Uterine smooth muscle cell (primary cell): ENCODE measurements at places on chromosomes 3 and 15. TPM values are rescaled to one million over a fixed set of nuclear protein-coding genes. Genes with fewer than 3 reads are reported as not detected.

MME gene
- 249 and 267 TPM in 2 replicates for total RNA-seq

C3orf70 gene
- 0.75 and 1.4 TPM in 2 replicates for total RNA-seq

AGBL1 gene
- not detected in 2 replicates for total RNA-seq

NUP210 gene
- total RNA-seq, result 0.77 and 1.9 TPM in 2 replicates

MUSTN1 gene
- 0.50 TPM in 1 of 2 replicates, not detected in the other for total RNA-seq

CPNE9 gene
- total RNA-seq, result not detected in 2 replicates

ADAM10 gene
- 124 and 144 TPM in 2 replicates for total RNA-seq

RYR3 gene
- not detected in 2 replicates for total RNA-seq

PLXNA1 gene
- 43.5 and 64.7 TPM in 2 replicates for total RNA-seq

PRSS50 gene
- total RNA-seq, result 0.12 TPM in 1 of 2 replicates, not detected in the other

TJP1 gene
- 69.2 and 69.4 TPM in 2 replicates for total RNA-seq

SYNPR gene
- total RNA-seq, result not detected in 2 replicates

ZBBX gene
- total RNA-seq, result under 0.01 and 0.12 TPM in 2 replicates

ERC2 gene
- 0.55 and 0.75 TPM in 2 replicates for total RNA-seq

SLC28A2 gene
- total RNA-seq, result not detected in 2 replicates

ILDR1 gene
- total RNA-seq, result not detected in 2 replicates

ABHD17C gene
- total RNA-seq, result 3.0 and 3.8 TPM in 2 replicates

WDR93 gene
- under 0.01 TPM in 2 replicates for total RNA-seq
